Stimulated activated CD4-positive, alpha-beta T cell treated with anti-CD3 and anti-CD28 coated beads, Interleukin-1b, Interleukin-23, amount 100 ng/mL, for 4 hours (primary cell): ENCODE measurements at places on chromosomes 6 and 20.

DNA sequence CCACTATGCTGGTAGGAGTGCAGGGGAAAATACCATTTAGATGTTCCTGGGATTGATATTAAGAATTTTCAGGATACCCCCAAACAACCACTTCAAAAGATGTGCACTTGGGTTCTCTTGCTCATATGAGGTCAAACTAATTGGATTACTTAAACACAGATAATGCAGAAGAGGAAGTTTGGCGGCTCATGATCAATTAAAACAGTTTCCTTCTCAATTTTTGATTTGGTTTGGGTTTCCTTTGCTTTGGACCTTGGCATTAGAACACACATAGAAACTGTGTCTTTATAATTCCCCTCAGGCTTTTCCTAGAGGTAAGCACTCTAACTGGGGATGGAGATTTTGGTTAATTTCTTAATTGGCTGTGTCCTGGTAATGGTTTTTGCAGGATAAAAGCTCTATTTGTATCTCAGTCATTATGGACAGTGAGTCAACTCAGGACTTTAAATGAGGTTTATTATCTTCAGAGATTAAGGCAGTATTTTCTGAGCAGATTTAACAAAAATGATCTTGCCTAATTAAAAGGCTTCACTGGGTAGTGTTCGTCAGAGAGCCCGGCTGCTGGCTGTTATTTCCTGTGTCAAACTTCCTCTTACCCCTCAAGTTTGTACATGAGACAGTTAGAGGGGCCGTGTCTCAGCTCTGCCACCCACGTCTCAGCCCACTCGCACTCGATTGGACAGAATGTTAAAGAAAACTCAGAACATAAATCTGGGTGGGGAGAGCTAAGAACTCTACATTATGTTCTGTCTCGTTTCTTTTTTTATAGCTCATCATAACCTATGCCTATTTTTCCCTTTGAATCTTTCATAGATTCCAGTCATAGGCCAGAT is 50.3 kb upstream of the PREP start:
- peak; percentile 13 for DNase-seq

DNA sequence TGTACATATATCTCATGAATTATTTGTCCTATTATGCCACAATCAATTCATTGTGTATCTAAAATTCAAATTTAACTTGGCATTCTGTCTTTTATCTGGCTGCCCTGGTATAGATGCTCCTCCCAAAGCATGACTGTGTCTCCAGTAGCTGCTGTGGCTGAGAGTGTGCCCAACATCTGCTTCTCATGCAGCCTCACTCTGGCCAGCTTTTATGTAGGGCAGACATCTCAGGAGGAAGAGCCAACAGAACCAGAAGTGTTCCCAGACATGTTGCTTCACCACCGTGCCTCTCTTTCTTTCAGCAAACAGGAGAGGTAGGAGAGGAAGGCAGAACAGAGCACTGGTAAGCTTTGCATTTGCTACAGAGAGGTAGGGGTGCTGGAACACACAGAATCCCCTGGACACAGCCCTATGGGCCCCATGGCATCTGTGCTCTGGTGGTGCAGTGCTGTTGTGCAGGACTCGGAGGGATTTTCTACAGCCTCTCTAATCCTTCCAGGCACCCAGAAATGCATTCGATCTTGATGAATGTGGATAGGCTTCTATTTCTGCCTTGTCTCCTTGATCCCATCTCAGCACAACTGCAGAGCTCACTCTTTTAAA is 637.1 kb downstream of the UTRN start:
- DNase-seq: no peak

- DNase-seq: no peak
Measured at GRCh38 chr20:17621229-17621968, 51.5 kb downstream of the DSTN start.

GRCh38 chr20:20734475-20734948 is 22.1 kb upstream of the RALGAPA2 start:
- DNase-seq: no peak
